SK-N-DZ (cell line): ENCODE measurements at places on chromosomes 7 and 10.

DNA sequence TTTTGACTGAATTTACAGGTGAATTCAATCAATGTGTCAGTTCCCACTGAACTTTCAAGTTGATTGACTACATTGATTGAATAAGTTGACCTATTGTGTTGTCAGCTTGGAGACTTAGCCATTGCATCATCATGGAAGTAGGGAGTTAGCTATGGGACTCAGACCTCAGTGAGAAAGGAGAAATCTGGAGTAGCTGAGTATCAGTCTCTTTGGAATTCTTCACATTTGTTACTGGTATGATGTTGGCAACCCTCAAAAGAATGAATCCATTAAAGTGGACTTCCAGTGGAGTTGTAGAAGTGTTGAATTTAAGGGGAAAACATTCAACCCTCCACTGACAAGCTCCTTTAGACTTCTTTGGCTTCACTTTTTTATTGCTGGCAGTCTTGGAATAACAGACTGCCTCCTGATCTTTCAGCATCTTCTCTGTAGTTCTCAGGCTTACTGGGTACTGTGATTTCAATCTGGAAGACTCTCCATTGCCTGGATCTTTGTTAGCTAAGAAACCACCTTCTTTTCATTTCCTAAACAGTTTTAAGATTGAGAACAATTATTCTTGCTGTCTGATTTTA lies 160.3 kb upstream of the NRP1 start:
- DNase-seq = no peak

DNA sequence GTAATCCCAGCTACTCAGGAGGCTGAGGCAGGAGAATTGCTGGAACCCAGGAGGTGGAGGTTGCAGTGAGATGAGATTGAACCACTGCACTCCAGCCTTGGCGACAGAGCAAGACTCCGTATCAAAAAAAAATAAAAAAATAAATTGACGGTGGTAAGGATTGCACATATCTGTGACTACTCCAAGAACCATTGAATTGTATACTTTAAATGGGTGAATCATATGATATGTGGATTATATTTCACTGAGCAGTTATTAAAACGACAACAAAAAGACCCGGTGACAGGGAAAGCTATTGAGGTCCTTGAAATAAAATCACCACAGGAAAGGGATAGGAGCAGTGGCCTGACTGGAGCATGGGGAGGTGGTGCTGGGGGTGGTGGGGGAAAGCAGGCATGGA lies 31.2 kb upstream of the COMTD1 start:
- DNase-seq = no peak

DNA sequence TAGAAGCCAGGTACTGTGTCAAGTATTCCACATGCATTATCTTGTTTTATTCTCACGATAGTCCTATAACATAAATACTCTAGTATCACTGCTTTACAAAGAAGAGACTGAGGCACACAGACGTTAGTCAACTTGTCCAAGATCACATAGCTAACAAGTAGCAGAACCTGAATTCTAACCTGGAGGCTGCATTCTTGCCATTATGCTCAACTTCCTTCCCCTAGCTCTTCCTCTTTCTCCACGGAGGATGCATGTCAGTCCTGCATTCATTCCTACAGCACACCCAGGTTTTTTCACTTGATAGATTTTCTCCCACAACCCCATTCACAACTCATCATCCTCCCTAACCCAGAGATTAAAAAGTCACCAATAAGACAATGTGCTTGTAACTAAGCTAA lies 388.5 kb upstream of the NFE2L3 start:
- no peak for DNase-seq

- no peak for DNase-seq
These were observed 81.8 kb downstream of the PLCE1 start for GRCh38 chr10:94075506-94075905.

GRCh38 chr7:115097175-115097671 lies 175.3 kb downstream of the MDFIC start:
- no peak for DNase-seq

DNA sequence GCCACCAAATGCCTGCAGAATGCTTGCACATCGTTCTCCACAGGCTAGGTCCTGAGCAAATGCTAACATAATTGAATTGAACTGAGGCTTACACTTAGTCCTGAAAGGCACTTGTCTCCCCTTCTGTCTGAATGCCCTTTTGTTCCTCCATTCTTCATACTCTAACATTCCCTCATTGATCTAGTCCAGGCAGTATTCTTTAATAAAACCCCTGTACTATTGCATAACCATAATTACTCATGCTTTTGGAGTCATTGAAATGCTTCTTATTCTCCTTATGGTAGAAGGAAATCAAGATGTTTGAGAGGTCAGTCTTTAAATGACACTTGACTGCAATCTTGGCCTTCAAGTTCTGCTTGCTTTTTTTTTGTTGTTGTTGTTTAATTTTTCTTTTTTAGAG lies 7.1 kb downstream of the PI4K2A start:
- DNase-seq = no peak

DNA sequence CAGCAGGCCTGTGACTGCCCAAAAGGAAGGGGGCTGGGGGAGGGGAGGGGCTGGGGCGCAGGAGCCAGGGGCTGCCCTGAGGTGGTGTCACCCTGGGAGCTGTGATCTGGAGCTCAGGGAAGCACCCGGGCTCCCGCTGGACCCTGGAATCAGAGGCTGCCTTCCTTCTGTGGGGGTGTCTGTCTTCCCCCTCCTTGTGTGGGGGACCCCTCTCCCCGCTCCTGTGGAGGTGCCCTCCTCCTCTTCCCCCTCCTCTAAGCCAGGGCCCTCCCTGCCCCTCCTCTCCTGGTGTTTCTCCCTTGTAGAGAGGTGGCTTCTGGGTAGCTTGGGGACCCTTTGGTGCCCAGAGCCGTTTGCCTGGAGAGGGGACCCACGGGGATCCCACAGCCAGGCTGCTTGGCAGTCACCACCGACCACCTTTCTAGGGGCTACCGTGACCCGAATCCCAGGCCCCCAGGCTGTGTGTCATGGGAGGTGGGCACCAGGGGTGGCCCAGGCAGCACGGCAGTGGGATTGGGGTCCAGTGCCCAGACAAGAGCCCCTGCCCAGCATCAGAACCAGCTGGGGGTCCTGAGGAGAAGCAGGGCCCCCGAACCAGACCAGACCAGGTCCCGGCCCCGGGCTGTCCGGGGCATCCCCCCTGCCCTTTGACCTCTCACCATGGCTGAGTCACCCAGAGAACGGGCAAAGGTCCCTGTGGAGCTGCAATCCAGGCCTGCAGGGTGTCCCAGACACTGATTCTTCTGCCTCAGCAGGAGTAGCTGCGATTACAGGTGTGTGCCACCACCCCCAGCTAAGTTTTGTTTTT lies 741 bp downstream of the PRAP1 start:
- no peak for DNase-seq

GRCh38 chr10:62818426-62819011 lies 2.4 kb upstream of the EGR2 start:
- peak; percentile 16 for DNase-seq

DNA sequence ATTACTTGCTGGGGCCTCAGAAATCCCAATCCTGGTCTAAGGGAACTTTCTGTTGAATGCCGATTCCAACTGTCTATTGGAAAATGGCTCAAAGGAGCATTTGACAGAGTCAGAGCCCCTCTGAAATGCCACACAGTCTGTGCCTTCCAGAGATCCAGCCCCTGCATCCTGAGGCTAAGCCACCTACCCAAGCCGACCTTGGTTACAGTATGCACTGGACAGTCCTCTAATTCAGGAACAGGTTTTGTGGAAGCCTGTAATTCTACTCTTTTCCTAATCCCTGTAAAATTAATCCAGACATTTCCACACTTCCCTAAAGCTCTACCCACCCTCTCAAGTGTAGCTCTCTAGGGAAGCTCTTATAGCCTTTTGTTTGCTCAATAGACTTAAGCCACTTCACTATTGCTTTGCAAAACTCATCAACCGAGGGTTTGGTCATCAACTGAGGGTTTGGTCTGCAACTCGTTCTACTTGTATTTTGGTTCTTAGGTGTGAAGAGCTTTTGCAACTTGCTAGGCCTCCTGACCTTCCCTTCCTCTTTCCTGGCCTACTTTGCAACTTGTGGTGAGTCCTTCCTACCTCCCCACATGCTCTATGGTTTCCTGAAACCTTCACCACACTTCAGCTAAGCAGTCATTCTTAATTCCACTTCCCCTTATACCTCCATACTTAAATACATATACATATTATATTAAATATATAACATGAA lies 364.8 kb downstream of the SFMBT2 start:
- DNase-seq = no peak

- peak; percentile 37 for DNase-seq
These were observed 536.0 kb upstream of the GALNT17 start for GRCh38 chr7:70595755-70596597.

DNA sequence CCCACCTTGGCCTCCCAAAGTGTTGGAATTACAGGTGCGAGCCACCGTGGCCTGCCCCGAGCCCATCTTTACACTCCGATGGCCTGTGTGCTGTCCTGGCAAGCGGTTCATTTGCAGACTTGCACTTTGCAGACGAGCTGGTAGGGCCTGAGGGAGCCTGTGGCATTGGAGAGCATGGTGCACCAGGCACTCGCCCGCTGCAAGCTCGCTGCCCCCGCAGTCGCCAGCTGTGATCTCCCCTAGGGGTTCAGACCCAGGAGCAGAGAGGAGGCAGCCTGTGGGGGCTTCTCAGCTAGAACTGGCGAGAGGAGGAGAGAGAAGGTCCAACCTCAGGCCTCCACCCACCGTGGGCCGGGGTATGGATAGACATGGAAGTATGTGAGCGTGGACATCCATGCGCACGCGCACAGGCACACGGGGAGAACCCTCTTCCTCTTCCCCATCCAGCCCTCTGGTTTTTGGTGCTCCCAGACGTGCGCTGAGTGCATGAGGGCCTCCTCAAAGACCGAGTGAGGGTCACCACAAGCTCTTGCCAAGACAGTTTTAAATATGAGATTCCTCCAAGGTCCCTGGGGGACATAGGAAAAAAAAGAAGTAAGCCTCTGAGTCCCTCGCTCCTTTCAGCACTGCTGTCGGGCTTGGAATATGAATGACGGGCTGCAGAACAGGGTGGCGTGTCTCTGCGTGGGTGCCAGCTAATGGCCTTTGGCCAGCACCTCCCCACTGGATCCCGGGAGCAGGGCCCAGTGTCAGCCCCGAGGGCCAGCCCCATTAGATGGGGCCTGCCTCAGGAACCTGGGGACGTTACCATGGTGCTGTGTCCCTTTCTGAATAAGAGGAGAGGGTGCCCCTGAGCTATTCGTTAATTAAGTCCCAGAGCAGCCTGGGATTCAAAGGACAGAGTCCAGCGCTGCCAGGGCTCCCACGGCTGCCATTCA lies 15.1 kb upstream of the TTYH3 start:
- no peak for DNase-seq

- no peak for DNase-seq
These were observed 6.0 kb downstream of the LDB1 start for GRCh38 chr10:102113956-102114857.

- no peak for DNase-seq
These were observed 108.7 kb downstream of the LRRN3 start for GRCh38 chr7:111199643-111200042.

GRCh38 chr10:61870526-61870895 lies 31.0 kb upstream of the ARID5B start:
- no peak for DNase-seq

DNA sequence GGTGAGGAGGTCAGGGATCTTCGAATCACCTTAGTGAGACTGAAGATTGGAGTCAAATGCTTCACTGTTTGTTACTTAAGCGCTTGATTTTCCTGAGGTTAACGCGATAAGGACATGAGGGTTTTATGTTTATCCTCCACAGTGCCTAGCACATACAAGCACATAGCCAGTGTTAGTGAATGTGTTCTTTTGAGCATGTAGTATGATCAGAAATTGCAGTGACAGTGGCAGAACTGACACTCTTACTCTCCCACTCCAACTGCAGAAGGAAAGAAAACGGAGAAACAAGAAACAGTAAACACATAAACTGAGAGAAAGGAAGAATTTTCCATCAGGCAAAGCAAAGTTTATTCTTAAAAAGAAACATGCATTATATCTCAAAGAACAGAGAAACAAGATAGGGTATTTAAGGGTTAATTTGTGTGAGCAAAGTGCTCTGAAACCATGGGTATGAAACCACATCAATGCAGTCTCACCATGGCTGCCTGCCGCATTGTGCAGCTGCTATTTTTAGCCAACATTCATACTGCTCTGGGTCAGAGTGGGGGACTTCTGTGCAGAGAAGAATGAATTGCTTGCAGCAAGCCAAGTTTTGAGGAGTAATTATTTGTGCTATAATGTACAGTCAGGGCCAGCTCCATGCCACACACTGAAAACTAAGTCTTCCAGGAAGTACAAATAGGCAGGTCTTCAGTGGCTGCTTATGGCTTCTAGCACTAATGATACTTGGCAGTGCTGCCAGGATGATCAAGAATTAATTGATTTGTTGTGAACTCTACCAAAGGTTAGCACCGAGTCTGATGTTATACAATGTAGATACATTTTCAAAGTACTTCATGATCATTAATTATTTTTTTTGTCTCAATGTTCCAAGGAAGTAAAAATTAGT lies 152.0 kb downstream of the MACC1 start:
- DNase-seq = no peak

DNA sequence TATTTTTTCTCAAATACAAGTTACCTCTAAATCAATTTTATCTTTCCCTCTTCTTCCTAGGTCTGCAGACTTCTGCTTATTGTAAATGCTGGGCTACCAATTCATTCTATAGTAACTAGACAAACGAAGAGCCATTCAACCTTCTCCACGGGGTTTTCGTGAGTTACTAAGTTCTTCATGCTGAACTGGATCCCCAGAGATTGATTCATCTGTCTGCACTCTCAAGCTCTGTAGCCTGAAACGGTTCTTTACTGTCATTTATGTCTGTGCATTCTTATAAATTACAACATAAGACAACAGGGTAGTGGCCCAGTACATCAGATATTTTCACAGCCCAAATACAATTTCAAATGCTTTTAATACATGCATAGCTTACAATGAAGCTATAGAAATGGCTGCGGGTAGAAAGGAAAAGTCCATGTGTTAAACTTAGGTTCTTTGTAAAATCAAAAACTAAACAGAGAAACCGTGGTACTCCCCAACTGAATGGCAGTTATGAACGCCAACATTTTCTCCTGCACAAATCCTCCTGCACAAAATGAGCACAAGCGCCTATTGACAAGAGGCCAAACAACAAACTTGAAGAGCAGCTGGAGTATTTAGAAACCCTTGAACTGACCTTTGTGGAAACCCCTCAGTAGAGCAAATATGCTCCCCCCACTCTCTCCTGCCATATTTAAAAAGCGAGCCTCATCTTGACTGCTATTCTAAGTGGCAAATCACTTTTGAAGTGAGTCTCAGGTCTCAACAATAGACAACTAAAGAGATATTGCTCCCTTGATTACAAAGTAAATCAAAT lies 20.7 kb downstream of the LAMB1 start:
- no peak for DNase-seq

DNA sequence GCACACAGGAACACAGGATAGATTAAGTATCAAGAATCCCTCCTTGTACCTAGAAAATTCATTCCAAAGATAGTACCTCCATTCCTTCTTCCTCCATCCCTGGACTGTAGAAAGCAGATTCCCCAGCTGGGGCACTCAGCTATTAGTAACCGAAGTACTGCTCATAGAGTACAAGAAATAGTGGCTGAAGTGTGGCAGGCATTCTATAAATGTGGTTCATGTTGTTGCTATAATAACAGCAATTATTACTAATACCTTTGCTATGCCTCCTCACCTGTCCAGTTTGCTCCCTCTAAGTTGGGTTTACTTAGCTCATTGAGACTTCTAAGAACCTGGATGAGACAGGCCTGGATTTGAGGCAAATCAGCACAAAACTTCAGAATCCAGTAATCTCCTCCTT lies 453.2 kb downstream of the GRM8 start:
- no peak for DNase-seq
